ENCODE measurements at places on chromosomes 5 and 9. TPM values are rescaled to one million over a fixed set of nuclear protein-coding genes. Genes with fewer than 3 reads are reported as not detected.
A peak's percentile ranks its signal among the peaks of the same experiment; 100 is the strongest.

GRCh38 chr9:108860764-108861163 lies 1.3 kb upstream of the ACTL7A start:
- no peaks in the 10 kb centered on the region for H3K27me3 ChIP-seq
- no peak overlapping the region for H3K4me3 ChIP-seq
- no peak for DNase-seq
- no peaks in the 10 kb centered on the region for H3K36me3 ChIP-seq
- H3K27ac ChIP-seq: no peak overlapping the region
- H3K4me1 ChIP-seq: no peaks in the 10 kb centered on the region

DNA sequence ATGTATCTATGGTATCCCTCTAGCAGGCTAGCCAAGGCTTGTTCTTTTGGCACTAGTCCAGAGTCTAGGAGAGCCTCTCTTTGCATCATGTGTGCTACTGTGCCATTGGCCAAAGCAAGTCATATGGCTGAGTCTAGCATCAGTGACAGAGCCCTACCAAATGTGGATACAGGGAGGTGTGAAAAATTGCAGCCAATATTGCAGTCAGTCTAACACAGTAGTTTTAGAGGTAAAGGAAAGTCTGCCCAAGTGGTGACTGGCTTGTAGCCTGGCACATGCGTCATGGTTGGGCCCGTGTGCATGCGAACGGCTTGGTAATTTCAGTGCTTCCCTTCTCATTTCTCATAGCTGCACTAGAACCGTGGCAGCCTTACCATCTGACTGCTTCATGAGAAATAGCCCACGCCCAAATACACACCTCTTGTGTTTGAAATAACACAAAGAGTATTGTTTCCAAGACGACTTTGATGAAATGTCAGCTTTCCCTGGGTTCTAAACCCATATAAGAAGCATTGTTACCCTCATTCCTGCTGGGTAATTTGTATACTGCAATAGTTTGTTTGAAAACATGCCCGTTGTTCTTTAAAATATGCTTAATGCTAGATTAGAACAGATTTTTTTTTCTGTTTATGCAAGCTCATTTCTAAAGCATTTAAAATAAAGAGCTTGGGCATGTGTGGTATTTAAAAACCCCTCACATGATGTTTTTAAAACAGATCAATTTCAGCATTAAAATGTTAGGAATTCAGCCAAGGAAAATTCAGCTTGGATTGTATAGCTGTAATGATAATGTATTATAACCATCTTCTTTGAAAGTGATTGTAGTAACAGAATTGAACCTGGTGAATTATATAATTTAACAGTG lies 113.2 kb downstream of the TLE4 start:
- H3K36me3 ChIP-seq: no peaks in the 10 kb centered on the region
- H3K4me3 ChIP-seq: no peak overlapping the region
- H3K27ac ChIP-seq: peak overlapping the region; percentile 13
- no peaks in the 10 kb centered on the region for H3K27me3 ChIP-seq
- DNase-seq: no peak

- H3K4me1 ChIP-seq: no peaks in the 10 kb centered on the region
- DNase-seq: no peak
Measured at GRCh38 chr5:174720612-174721529, 3.5 kb upstream of the MSX2 start.

Gene EGFLAM
- 8.0 TPM for total RNA-seq

Gene ANXA1
- 36.9 TPM for total RNA-seq

GRCh38 chr5:91864962-91865361 lies 481.8 kb upstream of the ARRDC3 start:
- no peak for DNase-seq
- H3K27ac ChIP-seq: no peak overlapping the region
- H3K4me3 ChIP-seq: no peak overlapping the region
- no peaks in the 10 kb centered on the region for H3K36me3 ChIP-seq
- H3K4me1 ChIP-seq: no peaks in the 10 kb centered on the region

Gene KIAA1958
- total RNA-seq: 49.1 TPM

- no peak for DNase-seq
- no peaks in the 10 kb centered on the region for H3K36me3 ChIP-seq
- H3K4me1 ChIP-seq: no peaks in the 10 kb centered on the region
- H3K27me3 ChIP-seq: no peaks in the 10 kb centered on the region
- H3K27ac ChIP-seq: no peak overlapping the region
- H3K4me3 ChIP-seq: no peak overlapping the region
Measured at GRCh38 chr9:18869725-18870124, 163.3 kb downstream of the SAXO1 start.

DNA sequence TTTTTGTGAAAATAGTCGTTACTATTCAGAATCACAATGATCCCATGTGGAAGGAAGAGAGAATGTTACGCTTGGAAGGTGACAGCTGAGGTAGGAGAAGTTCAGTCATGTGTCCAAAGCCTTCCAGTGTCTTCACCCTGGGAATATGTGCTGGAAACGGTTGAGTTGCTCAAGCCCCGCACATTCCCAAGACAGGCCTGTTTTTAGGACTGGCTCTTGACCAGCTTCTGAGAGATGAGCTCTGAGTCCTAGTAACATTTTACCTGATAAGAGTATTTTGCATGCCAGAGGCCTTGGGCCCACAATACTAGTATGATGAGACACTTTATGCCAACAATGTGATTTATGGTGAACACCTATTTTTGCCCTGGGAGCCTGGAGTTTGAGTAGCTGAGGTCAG lies 101.7 kb downstream of the LMNB1 start:
- no peak overlapping the region for H3K4me3 ChIP-seq
- no peaks in the 10 kb centered on the region for H3K4me1 ChIP-seq
- no peak for DNase-seq
- H3K36me3 ChIP-seq: no peaks in the 10 kb centered on the region
- H3K27ac ChIP-seq: no peak overlapping the region

Gene DMRT3
- total RNA-seq: not detected

DNA sequence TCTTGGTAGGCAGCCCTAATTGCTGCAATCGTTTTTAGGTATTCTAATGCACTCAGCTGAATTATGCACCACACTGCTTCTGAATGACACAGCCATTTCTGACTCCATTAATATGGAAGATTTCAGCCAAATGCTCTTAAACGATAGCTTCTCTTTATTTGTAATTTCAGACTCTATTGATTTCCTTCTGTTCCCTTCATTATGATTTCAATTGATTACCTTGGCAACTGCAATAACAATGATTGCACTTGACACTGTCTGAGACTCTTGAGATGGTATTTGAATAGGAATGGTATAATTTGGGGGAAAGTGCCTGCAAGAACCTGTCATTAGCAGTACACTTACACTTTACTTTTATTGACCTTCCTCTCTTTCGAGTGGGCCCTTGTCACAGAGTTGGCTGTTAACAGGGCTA lies 296.1 kb upstream of the DMAC1 start:
- H3K4me1 ChIP-seq: no peaks in the 10 kb centered on the region
- H3K27me3 ChIP-seq: no peaks in the 10 kb centered on the region
- H3K36me3 ChIP-seq: no peaks in the 10 kb centered on the region
- DNase-seq: no peak
- no peak overlapping the region for H3K4me3 ChIP-seq

- peaks cover 28% of the 10 kb centered on the region for H3K4me1 ChIP-seq
- peaks cover 15% of the 10 kb centered on the region for H3K36me3 ChIP-seq
- peak overlapping the region; percentile 71 for H3K27ac ChIP-seq
- peak; percentile 90 for DNase-seq
- H3K4me3 ChIP-seq: no peak overlapping the region
- no peaks in the 10 kb centered on the region for H3K27me3 ChIP-seq
Measured at GRCh38 chr5:151745071-151745705, 13.2 kb downstream of the ATOX1 start.

Gene DNLZ
- total RNA-seq: 19.0 TPM

Gene ABO
- total RNA-seq: 2.9 TPM

Gene PLPP7
- 11.1 TPM for total RNA-seq

DNA sequence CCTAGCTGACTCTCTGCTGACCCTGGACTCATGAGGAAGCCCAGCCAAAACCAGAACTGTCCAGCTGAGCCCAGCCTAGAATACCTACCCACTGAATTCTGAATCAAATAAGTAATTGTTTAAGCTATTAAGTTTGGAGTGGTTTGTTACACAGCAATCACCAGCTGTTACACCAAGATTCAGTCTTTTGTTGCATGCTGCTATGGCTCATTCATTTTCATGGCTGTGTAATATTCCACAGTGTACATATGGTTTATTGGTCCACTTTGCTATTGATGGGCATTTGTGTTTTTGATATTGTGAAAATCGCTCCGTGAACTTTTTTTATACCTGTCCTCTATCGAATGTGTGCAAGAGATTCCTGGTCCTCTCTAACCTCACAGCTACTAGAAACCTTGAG lies 156.4 kb downstream of the FGF18 start:
- no peaks in the 10 kb centered on the region for H3K27me3 ChIP-seq
- no peak overlapping the region for H3K4me3 ChIP-seq
- no peak for DNase-seq
- no peaks in the 10 kb centered on the region for H3K36me3 ChIP-seq
- no peaks in the 10 kb centered on the region for H3K4me1 ChIP-seq

DNA sequence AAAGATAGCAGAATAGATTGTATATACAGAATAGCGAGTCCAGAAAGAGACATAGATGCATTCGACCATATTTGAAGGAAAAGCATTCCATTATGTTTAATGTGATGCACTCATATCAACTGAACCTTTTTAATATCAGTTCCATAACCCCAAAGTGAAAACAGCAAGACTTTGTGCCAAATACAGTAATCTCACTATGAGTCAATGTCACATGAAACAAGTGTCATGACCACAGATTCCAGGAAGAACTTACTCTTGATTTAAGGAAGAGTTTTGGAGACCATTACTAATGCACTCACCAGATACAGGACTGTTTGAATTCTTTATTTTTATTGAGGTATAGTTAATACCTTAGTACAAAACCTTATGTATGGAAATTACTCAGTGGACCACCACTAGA lies 220.5 kb downstream of the SH3GL2 start:
- H3K4me1 ChIP-seq: no peaks in the 10 kb centered on the region
- no peak for DNase-seq

GRCh38 chr9:133918111-133918813 lies 73.9 kb downstream of the VAV2 start:
- no peaks in the 10 kb centered on the region for H3K27me3 ChIP-seq
- no peaks in the 10 kb centered on the region for H3K4me1 ChIP-seq
- no peak overlapping the region for H3K4me3 ChIP-seq

GRCh38 chr5:127928053-127928452 lies 155.5 kb upstream of the SLC12A2 start:
- H3K27me3 ChIP-seq: no peaks in the 10 kb centered on the region
- no peak overlapping the region for H3K27ac ChIP-seq
- no peaks in the 10 kb centered on the region for H3K36me3 ChIP-seq
- DNase-seq: no peak
- no peaks in the 10 kb centered on the region for H3K4me1 ChIP-seq

Gene GPRIN1
- 2.8 TPM for total RNA-seq

DNA sequence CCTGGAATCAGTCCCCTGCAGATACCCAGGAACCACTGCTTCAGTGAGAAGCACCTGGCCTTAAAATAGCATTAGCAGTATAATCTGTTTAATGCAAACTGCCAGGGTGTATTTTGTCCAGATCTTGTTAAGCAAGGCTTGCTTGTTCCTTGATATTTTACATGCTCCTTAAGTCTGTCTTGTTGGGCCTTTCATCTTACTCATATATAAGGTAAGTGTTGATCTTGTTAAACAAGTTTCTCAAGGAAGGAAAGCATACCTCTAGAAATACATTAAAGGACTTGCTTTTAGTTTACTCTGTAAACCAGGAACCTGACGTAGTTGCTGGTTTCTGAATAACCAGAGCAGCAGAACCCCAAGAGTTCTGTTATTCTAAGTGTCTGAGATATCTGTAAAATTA lies 13.7 kb downstream of the HSPA4 start:
- no peaks in the 10 kb centered on the region for H3K4me1 ChIP-seq
- H3K27ac ChIP-seq: no peak overlapping the region
- no peak for DNase-seq
- no peaks in the 10 kb centered on the region for H3K27me3 ChIP-seq

DNA sequence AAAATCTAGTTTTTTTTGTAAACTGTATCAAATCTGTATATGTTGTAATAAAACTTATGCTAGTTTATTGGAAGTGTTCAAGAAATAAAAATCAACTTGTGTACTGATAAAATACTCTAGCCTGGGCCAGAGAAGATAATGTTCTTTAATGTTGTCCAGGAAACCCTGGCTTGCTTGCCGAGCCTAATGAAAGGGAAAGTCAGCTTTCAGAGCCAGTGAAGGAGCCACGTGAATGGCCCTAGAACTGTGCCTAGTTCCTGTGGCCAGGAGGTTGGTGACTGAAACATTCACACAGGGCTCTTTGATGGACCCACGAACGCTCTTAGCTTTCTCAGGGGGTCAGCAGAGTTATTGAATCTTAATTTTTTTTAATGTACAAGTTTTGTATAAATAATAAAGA lies 24.3 kb downstream of the HMGCR start:
- H3K4me3 ChIP-seq: no peak overlapping the region
- no peak overlapping the region for H3K27ac ChIP-seq
- no peaks in the 10 kb centered on the region for H3K4me1 ChIP-seq
- no peaks in the 10 kb centered on the region for H3K27me3 ChIP-seq
- peaks cover 51% of the 10 kb centered on the region for H3K36me3 ChIP-seq

DNA sequence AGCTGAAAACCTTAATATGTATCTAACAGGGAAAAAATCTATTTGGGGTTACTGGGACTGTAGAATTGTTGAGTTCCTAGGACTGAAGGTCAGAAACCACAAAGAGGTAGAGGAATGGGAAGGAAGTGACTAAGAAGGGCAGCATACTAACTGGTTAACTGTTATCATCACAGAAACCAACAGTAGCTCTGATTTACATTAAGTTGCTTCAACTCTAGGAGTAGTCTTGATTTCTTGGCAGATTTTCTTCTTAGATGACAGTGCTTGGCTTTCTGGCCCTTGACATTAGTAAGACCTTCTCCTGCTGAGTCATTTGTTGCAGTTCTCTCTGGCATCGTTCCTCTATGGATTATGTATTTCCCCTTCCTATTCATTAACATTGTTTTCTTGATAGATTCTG lies 116.1 kb upstream of the RASA1 start:
- no peak overlapping the region for H3K4me3 ChIP-seq
- H3K27me3 ChIP-seq: no peaks in the 10 kb centered on the region
- DNase-seq: no peak
- H3K27ac ChIP-seq: no peak overlapping the region
- no peaks in the 10 kb centered on the region for H3K4me1 ChIP-seq
- no peaks in the 10 kb centered on the region for H3K36me3 ChIP-seq

- H3K27me3 ChIP-seq: no peaks in the 10 kb centered on the region
- no peaks in the 10 kb centered on the region for H3K36me3 ChIP-seq
- H3K4me3 ChIP-seq: no peak overlapping the region
- peak overlapping the region; percentile 50 for H3K27ac ChIP-seq
- H3K4me1 ChIP-seq: peaks cover 12% of the 10 kb centered on the region
Measured at GRCh38 chr5:179241175-179241574, 104.1 kb downstream of the ADAMTS2 start.

Gene MEF2C
- 172 TPM for total RNA-seq

GRCh38 chr9:124399968-124400940 lies 15.0 kb downstream of the PSMB7 start:
- no peak overlapping the region for H3K4me3 ChIP-seq
- no peaks in the 10 kb centered on the region for H3K27me3 ChIP-seq
- DNase-seq: no peak
- no peaks in the 10 kb centered on the region for H3K36me3 ChIP-seq
- H3K27ac ChIP-seq: no peak overlapping the region
- H3K4me1 ChIP-seq: no peaks in the 10 kb centered on the region

Gene RASGEF1C
- total RNA-seq: not detected

GRCh38 chr5:163033656-163034055 lies 403.7 kb upstream of the CCNG1 start:
- H3K4me1 ChIP-seq: no peaks in the 10 kb centered on the region
- H3K4me3 ChIP-seq: no peak overlapping the region
- H3K36me3 ChIP-seq: no peaks in the 10 kb centered on the region
- no peak for DNase-seq
